Hepatocyte (in vitro differentiated cells): ENCODE measurements at places on chromosomes 12 and 14. TPM values are rescaled to one million over a fixed set of nuclear protein-coding genes. Genes with fewer than 3 reads are reported as not detected.

Gene POTEM
- not detected in 2 replicates for total RNA-seq

- H3K4me1 ChIP-seq, result no peaks in the 10 kb centered on the region
- no peaks in the 10 kb centered on the region for H3K27me3 ChIP-seq
- DNase-seq, result no peak
- no peak overlapping the region for H3K4me3 ChIP-seq
- no peaks in the 10 kb centered on the region for H3K36me3 ChIP-seq
- no peak overlapping the region for H3K27ac ChIP-seq
Observed at GRCh38 chr14:52988139-52988538, 37.3 kb upstream of the FERMT2 start.

DNA sequence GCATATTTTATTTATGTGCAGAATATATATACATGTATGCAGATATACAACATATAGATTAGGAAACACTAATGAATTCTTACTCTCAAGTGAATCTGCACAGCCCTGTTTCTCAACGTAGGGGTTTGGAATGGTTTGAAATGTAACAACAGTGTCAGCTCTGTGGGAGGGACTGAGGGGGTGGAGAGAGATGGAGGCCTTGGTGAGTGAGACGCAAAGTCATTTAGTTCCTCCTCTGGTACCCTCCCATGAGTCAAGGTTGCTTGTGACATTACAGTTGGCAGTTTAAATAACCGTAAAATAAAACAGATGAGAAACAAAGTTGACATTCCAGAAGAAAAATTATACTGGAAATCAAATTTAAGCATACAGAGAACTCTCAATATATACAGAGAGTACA is 313.0 kb upstream of the PRKD1 start:
- no peak overlapping the region for H3K4me3 ChIP-seq
- no peaks in the 10 kb centered on the region for H3K4me1 ChIP-seq
- DNase-seq, result no peak
- H3K27me3 ChIP-seq, result no peaks in the 10 kb centered on the region
- H3K36me3 ChIP-seq, result no peaks in the 10 kb centered on the region

GRCh38 chr12:106301611-106302321 is 767 bp upstream of the TCP11L2 start:
- H3K27ac ChIP-seq, result peak overlapping the region; percentile 97
- H3K27me3 ChIP-seq, result no peaks in the 10 kb centered on the region

DNA sequence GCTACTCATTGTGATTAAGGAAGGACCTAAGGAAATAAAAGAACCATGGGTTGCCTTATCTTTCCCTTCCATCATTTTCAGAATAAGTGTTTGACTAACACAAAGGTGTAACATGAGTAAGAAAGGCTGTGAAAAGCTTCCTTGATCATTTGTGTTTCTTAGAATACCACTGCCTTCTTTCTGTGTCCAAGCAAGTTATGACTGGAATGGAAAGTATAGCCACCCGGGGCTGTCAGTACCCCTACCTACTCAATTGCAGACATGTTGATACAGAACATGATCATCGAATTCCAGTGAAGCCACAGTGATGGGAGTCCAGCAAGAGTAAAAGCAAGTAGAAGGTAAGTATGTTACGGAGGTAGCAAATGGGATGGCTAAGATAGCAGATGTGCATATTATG is 209.8 kb downstream of the PELI2 start:
- DNase-seq, result no peak
- no peak overlapping the region for H3K27ac ChIP-seq
- H3K27me3 ChIP-seq, result no peaks in the 10 kb centered on the region
- H3K4me1 ChIP-seq, result no peaks in the 10 kb centered on the region
- no peak overlapping the region for H3K4me3 ChIP-seq

DNA sequence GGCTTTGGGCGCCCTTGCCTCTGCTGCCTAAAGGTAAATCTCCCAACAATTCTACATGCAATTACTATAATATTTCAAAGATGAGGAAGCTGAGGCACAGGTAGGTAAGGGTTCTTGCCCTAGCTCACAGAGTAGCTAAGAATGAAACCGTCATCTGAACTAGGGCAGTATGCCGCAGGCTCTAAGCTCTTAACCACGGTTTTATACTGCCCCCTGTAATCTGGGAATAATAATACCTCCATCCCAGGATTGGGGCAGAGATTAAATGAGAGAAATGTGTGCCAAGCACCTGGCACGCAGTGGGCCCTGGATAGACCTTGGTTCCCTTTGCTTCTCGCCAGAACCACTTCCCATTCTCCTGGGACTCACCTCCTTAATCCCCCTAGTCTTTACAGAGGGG is 1.5 kb upstream of the HRK start:
- H3K4me3 ChIP-seq, result no peak overlapping the region
- peaks cover 71% of the 10 kb centered on the region for H3K27me3 ChIP-seq
- H3K4me1 ChIP-seq, result peaks cover 28% of the 10 kb centered on the region
- H3K36me3 ChIP-seq, result no peaks in the 10 kb centered on the region

- H3K4me3 ChIP-seq, result no peak overlapping the region
- H3K27ac ChIP-seq, result no peak overlapping the region
- H3K4me1 ChIP-seq, result no peaks in the 10 kb centered on the region
- no peaks in the 10 kb centered on the region for H3K36me3 ChIP-seq
- no peak for DNase-seq
- no peaks in the 10 kb centered on the region for H3K27me3 ChIP-seq
Observed at GRCh38 chr12:7642876-7643309, 22.8 kb downstream of the APOBEC1 start.

DNA sequence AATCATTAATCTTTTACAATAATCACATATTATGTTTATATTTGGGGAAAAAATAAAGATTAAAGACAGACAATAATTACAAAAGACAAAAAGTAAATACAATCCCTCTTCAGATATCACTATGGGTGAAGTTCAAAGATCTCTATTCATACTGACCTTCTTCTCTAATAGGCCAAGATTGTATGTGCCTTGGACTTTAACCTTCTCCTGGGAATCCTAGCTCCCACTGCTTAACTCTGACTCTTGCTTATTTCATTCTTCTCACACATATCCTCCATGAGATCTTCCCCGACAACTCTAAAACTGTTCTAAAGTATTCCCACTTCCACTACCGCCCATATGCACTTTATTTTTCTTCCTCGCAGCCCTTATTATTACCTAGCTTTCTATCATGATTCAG is 83.8 kb downstream of the EEA1 start:
- no peaks in the 10 kb centered on the region for H3K27me3 ChIP-seq
- H3K4me3 ChIP-seq, result no peak overlapping the region
- no peak for DNase-seq
- peaks cover 6% of the 10 kb centered on the region for H3K4me1 ChIP-seq
- H3K27ac ChIP-seq, result peak overlapping the region; percentile 54

- no peaks in the 10 kb centered on the region for H3K4me1 ChIP-seq
- H3K36me3 ChIP-seq, result no peaks in the 10 kb centered on the region
- H3K4me3 ChIP-seq, result no peak overlapping the region
- DNase-seq, result peak; percentile 72
Observed at GRCh38 chr12:51886021-51886710, 1.7 kb upstream of the ANKRD33 start.

GRCh38 chr12:103745962-103746361 is 95.1 kb downstream of the NT5DC3 start:
- DNase-seq, result no peak
- H3K27me3 ChIP-seq, result no peaks in the 10 kb centered on the region
- no peak overlapping the region for H3K4me3 ChIP-seq

DNA sequence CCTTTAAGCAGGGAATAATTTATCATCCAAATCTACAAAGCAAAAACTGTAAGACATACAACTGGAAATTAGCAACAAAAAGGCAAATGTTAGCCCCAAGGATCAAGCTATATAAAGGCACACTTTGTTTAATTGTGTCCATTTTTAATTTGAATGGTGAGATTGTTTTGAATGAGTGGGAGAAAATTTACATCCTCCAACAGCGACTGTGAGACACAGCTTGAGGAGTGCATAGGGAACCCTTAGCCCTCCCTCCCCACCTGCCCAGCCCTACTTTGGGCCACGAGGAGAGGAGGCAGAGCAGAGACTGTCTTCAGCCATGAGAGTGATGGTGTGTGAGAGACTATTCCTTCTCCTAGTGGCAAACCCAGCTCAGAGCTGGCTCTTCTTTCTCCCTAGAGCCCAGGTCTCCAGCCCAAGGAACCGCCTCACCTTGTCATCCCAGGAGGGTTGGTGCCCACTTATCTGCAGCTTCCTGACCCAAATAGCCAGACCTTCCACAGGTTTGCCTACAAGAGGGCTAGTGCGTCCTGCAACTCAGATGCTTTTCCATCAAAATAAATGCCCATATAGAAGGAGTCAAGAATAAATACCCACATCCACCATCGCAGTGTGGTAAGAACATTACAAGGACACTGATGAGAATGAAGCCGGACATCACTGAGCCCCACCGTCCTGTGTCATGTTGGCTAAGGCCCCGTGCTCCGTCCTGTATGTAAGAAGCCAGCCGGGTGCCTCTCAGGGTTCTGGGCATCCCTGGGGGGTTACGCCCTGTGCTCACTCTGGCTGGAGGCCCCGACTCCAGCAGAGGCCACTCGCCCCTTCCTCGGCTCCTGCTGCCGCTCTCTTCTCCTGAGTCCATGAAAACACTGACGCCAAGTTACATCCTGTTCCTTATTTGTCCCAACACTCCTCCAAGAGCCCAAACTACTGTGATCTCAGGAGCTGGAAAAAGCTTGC is 36.4 kb upstream of the C14orf180 start:
- no peak overlapping the region for H3K27ac ChIP-seq
- H3K4me1 ChIP-seq, result no peaks in the 10 kb centered on the region
- no peaks in the 10 kb centered on the region for H3K36me3 ChIP-seq
- H3K27me3 ChIP-seq, result no peaks in the 10 kb centered on the region

DNA sequence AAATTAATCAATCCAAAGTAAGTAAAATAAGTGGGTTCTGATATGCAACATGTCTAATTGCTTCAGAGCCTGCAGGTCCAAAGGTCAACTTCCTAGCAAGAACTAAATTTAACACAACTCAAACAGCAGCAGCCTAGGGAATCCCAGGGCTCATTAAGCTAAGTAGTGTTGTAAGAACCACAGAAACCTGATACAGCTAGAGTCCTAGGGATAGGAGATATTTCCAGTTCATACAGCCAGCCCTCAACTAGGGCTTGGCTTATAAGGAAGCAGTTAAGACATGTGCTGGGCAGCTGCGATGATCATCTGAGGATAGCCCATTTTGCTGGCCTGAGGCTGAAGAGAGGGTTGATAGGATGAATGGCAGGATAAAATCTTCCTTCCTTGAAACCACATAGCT is at the start of gene OR4Q3:
TSS of gene OR4Q3 (plus strand) at position 316 of the 400 bp plus-strand sequence.
- no peak for DNase-seq
- no peaks in the 10 kb centered on the region for H3K4me1 ChIP-seq
- H3K27ac ChIP-seq, result no peak within 1 kb of the TSS
- H3K4me3 ChIP-seq, result no peak within 1 kb of the TSS
